ENCODE measurements at places on chromosomes 5 and 9.
A peak's percentile ranks its signal among the peaks of the same experiment; 100 is the strongest.

GRCh38 chr5:159937580-159937979 lies 21.3 kb downstream of the ADRA1B start:
- DNase-seq = no peak

DNA sequence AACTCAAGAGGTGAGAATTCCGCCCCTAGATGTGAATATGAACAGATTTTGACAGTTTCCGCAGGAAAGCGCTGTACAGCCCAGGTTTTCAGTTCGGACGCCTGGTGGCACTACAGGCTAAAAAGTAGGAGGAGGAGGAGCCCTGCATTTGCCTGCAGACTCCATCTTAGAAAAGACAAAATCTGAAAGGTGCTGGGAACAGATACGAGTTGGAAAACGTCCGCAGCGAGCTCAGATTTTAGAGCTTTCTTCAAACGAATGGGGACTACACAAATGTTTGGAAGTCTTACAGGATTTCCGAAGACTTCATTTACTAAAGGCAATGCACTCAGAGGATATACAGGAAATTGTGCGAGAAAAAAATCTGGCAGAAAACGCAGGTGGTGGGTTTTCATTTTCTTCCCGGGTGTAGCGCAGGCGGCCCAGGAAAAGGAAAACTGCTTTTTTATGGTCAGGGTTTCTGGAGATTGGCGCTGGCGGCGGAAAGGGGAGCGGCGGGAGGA lies 9.9 kb upstream of the PCDHB2 start:
- no peak for DNase-seq

DNA sequence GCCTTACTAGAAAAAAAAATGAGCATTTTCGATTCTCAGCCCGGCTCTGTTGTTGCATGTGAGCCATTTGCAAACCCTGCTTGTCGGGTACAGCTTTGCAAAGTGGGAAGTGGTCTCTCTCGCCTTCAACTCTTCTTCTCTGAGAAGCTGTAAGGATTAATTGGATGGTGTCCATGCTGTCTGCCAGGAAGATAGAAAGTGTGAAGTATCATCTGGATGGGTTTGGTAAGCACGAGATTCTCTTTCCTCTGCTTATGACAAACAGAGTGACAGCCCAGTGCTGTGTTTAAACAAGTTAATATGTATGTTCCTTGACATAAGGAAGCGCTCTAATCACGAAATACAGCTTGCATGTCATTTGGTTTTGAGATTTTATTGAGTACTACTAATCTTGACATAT lies 109.1 kb upstream of the SPATA31D4 start:
- DNase-seq = no peak

- DNase-seq = no peak
Observed at GRCh38 chr5:161134956-161135355, 282.9 kb upstream of the ATP10B start.

GRCh38 chr9:136554870-136555269 lies 9.0 kb upstream of the NOTCH1 start:
- DNase-seq = no peak

DNA sequence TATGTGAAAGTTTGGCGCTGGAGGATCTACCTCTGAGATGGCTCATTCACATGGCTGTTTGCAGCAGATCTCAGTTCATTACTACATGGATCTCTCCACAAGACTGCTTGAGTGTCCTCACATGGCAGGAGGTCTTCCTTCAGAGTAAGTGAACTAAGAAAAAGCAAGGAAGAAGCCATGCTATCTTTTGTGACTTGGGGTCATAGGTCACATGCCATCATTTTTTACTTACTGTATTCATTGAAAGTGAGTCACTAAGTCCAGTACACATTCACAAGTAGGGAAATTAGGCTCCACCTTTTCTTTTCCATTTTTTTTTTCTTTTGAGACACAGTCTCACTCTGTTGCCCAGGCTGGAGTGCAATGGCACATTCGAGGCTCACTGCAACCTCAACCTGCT lies 8.7 kb upstream of the CDKN2AIPNL start:
- no peak for DNase-seq

DNA sequence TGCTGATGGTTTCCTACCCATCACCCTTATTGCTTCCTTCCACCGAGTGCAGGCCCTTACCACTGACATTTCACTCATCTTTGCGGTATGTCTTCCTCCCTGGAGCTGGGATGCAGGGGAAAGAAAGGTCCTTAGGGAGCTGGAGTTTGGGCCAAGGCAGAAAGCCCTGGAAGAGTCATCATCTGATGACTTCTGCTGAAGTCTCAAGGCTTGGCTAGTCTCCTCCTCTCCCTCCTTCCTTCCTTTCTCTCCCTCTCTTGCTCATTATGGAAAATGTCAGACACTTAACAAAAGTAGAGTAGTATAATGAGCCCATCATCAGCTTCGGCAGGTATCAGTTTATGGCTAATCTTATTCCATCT lies 40.0 kb downstream of the LARP1 start:
- no peak for DNase-seq

DNA sequence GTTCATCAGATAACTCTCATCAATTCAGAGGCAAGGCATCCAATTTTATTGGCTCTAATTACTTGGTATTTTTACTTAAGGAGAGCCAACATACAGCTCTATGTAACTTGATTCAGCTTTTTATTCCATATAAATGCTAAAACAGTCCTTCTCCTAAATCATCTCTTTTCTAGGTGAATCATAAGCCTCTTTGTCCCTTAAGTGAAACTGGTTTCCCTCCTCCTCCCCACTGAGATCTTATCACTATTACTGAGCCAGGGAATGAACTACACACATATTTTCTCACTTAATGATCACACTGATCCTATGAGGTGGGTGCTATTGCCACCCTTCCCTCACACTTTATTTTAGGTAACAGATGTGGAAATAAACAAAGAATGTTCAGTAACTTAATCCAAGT lies 1143.8 kb downstream of the MAT2B start:
- no peak for DNase-seq

DNA sequence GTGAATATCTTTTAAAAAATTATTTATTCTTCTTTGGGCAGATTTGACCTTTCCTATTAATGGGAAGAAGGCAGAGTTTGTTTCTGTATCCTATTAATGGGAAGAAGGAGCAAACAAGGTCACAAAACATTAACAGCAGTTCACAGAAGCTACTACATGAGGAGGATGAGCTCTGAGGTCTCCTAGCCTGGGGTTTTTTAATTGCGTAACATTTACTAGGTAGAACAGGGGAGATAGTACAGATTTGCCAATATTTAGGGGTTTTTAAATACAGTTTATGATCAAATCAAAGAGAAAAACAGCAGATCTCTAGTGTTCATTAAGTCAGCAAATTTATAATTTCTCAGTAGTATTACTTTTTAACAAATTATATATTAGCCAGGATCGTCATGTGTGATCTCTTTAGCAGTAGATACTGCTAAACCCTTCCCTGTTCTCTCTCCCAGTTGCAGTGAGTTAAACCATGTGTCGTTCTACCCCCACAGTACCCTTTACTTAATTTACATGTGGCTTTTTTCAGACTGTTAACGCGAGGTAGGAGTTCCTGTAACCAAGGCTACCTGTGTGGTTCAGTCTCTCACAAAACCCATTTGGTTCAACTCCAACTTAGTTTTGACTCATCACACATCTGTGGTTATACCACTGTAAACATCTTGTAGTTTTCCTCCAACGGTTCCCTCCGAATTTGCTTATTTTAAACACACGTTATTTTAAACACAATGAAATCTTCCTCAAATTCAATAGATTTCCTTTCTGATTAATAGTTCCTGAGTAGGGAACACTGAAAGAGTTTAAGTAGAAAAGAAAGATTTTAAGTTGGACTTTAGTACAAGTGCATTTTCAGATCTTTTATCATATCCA lies 13.3 kb downstream of the SLC25A46 start:
- no peak for DNase-seq

DNA sequence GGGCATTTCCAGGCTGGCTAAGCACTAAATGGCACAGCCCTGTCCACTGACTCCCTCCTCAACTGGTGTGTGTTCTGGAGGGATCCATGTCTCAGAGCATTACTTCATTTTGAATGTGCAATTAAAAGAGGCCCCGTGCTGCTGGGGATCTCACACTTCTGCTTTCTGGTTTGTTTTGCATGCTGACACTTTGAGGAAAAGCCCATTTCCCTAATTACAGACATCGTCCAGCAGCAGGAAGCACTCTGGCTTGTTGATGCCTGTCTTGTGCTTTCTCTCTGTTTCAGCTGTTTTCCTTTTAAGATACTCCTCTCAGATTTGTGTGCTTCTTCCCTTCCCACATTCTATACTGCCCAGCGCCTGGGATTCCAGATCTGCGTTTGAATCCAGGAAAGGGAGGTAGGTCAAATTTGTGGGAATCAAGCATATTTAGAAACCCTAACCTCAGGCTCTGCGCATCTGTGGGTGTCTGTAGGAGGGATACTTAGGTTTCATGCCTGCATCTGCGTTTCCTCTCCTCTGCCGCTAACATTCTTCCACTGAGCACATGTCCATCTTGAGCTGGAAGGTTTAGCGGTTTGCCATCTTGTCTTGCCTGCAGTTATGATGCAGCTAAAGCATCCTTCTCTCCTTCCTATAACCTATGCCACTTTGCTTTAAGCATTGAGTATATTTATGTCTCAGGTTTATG lies 25.7 kb downstream of the SYK start:
- no peak for DNase-seq

DNA sequence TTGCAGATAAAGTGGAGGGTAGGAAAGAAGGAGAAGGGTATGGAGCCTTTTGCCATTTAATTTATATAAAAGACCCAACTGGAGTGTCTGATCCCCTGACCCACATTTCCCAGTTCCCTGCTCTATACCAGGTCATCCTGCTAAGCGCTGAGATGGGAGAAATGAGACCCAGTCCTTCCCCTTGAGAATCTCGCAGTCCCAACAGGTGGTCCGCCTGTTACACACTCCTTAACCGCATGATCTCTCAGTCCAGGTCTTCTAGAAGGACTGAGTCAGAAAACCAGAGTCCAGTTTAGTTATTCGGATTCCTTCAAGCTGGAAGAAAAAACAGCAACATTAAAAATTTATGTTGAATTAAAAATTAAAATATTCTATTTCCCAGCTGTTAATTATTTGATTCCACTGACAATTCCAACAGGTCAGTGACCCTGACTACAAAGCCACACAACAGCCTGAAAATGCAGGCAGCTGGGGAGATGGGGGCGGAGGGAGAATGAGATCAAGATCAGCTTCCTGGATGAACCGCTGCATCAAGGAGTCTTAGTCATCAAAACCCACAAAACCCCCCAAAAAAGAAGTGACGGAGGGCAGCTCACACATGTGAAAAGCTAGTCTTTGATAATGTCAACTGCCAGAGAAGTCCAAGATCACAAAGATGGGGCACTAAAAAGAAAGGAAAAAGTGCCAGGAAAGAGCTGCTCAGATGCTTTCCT lies 44.0 kb downstream of the GGTA1 start:
- no peak for DNase-seq

- no peak for DNase-seq
Observed at GRCh38 chr9:125359011-125359410, 97.4 kb downstream of the GAPVD1 start.

DNA sequence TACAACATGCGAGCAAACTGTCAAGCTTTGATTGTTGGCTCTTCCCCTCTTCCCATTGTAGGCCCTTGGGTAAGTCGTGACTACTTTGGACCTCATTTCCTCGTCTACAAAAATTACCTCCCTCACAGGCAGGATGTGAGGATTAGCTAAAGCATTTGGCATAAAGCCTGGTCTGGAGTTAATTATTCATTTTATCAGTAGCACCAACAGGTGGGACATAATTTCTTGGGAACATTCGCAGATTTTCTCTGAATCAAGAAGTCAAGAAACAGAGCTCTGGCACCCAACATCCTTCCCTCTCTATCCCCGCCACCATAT lies 39.9 kb upstream of the SEMA6A start:
- DNase-seq = no peak

DNA sequence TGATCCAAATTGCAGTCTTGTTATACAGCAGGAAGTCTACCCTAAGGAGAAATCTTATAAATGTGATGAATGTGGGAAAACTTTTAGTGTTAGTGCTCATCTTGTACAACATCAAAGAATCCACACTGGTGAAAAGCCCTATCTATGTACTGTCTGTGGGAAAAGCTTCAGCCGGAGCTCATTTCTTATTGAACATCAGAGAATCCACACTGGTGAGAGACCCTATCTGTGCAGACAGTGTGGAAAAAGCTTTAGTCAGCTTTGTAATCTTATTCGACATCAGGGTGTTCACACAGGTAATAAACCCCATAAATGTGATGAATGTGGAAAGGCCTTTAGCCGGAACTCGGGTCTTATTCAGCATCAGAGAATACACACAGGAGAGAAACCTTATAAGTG lies 10.4 kb downstream of the ZNF189 start:
- DNase-seq = no peak

- DNase-seq = no peak
Observed at GRCh38 chr5:137273511-137273910, 225.6 kb downstream of the SPOCK1 start.

GRCh38 chr5:126139773-126140172 lies 283.4 kb upstream of the GRAMD2B start:
- no peak for DNase-seq

- DNase-seq = no peak
Observed at GRCh38 chr5:78771260-78772205, 123.0 kb upstream of the LHFPL2 start.

GRCh38 chr5:16880547-16880946 lies 55.5 kb downstream of the MYO10 start:
- no peak for DNase-seq

DNA sequence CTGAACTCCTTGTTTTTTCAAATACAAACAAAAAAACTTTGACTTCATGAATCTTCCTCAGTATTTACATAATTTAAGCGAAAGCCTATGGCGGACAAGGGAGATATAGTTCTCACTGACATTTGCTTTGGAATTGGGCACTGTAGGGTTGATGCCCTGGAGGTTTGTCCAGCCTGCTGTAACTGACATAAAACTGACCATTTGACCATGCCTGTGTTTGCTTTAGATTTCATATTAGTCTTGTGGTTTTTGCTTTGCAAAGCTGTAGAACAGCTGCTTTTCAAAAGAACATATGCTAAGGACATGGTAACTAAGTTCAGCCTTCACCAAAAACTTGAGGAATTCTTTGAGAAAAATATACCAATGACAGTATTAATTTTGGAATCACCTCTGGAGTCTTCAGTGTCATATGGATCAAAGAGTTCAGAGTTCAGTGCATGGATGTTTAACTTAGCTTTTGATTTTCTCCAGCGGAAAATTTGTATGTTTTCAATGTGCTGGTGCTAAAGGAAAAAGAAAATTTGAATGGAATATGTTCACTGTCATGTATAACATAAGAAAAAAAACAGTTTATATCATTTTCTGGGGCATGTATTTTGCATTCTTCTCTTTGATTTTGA lies 1013.1 kb downstream of the NR2F1-AS1 start:
- DNase-seq = no peak

GRCh38 chr9:129834489-129835127 lies 467 bp downstream of the C9orf78 start:
- DNase-seq = no peak

- no peak for DNase-seq
Observed at GRCh38 chr9:26266146-26266793, 588.0 kb upstream of the TUSC1 start.

- peak; percentile 49 for DNase-seq
Observed at GRCh38 chr9:92147030-92147851, 32.0 kb upstream of the SPTLC1 start.

DNA sequence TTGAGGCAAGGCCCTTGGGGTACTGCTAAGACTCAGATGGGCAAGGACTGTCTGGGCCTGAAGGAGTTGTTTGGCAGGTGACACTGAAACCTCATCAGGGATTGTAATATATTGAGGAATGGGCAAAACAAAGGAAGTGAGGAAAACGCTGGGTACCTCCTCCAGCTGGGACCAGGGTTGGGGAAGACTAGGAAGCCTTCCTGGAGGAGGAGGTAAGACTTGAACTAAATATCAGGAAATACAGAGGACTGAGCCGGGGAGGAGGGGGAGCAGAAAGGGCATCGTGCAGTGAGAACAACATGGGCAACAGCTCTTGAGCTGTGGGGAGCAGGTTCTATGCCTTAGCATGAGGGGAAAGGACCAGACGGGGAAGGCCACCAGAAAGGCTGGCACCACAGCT lies 144.0 kb downstream of the GABBR2 start:
- no peak for DNase-seq
